ENCODE measurements at places on chromosomes 6 and 20.

GRCh38 chr6:137880746-137881521 lies 13.9 kb downstream of the TNFAIP3 start:
- no peak for DNase-seq

DNA sequence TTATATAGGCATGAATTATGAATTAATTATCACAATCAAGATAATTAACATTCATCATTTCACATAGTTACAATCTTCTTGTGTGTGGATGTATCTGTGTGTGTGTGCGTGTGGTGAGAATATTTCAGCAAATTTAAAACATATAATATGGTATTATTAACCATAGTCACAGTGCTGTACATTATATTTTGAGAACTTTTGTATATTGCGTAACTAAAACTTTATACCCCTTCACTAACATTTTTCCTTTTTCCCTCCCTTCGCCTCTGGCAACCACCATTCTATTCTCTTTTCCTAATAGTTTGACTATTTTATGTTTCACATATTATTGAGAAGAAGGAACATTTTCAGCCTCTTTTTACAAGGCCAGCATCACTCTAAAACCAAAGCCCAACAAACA lies 176.8 kb downstream of the HTR1B start:
- DNase-seq, result no peak

- no peak for DNase-seq
These were observed 29.5 kb downstream of the BFSP1 start for GRCh38 chr20:17501701-17502100.

DNA sequence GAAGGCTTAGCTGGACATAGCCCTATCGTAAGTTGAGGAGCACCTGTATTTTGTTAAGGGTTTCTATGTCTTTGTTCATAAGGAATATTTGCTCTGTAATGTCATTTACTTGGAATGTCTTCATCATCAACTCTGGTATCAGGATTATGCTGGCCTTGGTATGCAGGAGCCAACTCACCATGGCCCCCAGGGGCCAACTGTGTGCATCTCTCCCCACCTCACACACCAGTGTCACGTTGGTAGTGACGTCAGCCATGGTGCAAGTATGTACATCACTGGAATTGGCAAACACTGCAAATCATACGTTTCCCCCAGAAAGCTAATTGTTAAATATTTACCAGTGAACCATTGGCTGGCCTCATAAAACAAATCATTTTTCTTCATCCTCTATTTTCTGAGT lies 70.8 kb downstream of the YTHDF1 start:
- no peak for DNase-seq

- no peak for DNase-seq
These were observed 586 bp upstream of the HMGA1 start for GRCh38 chr6:34236131-34236442.

DNA sequence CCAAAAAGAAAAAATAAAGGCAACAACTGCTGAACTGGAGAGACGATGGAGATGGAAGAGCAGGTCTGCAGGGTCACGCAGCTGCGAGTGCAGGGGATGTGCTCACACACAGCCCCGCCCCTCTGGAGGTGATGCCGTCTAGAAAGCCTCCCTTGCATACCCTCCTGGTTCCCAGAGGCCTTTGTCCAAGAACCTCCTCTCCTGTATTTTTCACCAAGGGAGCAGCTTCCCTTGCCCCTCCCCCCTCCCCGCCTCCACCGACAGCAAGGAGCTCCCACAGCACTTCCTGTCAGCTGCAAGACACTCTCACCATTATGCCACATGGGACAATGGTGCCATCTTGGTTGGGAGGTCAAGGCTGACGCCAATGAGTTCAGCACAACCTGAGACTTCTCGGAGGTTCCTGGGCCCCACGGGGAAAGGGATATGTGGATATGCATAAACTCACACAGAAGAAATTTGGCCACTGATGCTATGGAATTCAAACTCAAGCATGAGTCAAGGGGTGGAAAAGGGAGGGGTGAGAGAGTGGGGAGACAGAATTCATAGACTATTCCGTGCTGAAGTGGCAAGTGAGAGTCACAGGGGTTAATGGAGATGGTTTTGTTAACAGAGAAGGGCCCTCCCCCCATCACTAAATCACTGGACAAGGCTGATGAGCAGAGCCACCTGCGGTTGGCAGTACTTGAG lies 132.9 kb downstream of the SCML4 start:
- DNase-seq, result no peak

DNA sequence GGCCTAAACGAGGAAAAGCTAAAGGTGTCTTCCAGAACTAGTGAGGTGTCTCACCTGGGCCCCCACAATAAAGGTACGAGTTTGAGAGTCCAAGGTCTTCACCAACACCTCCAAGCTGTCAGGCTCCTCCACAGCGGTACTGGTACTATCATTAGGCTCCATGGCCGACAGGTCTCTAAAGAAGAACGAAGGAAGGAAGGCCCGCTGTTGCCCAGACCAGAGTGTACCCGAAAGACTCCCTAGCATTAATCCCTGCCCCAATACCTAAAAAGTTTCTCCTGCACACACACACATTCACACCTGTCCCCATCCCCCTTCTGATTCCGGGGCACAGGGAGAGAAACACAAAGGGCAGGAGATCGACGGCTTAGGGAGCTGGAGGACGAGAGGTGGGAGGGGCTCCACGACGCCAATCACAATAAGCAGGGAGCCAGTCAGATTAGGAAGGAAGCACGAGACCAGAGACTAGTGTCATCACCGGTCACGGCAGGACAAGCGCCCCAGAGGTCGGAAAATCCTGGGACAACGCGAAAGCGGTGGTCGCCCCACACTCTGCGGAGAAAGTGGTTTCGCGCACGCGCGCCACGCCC lies 764 bp downstream of the BAG6 start:
- DNase-seq, result peak; percentile 80

DNA sequence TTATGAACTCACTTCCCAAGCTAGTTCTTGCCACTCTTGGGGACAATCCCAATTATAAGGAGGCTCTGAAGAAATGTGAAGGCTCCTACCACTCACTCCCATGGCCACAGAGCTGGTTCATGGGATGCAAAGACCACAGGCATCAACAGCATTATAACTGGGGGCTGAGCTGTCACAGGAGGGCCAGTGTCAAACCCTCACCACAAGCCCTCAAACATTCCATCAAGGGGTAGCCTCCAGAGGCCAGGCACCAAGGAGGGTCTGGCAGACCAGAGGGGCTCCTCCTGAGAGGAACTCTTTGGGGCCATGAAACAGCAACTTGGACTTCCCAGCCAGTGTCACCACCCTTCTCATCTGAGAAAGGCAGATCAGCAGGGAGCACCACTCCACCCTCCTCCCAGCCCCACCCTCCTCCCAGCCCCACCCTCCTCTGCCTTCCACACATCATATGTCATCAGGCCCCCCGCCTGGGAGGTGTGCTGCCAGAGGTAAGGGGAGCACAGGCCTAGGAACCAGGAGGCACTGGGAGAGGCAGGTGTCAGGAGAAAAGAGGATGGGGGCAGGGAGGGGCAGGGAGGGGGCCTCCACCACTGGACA lies 1.2 kb upstream of the TSPO2 start:
- no peak for DNase-seq

DNA sequence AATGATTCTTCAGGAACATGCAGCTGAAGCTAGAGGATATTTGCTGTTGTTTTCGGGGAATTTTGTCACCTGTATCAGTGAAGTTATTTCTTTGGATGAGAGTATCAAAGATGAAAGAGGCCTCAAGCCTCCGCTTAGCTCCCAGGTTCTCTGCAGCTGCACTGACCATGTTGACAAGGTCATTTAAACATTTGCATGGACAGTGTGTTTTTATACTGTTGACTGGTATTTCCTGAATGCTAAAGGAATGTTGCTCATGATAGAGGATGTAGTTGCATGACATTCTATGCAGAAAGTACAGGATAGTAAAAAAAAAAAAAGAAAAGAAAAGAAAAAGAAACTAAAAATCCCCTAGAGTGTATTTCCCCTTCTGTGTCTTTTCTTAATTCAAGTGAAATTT lies 165.6 kb upstream of the LAMP5 start:
- no peak for DNase-seq

DNA sequence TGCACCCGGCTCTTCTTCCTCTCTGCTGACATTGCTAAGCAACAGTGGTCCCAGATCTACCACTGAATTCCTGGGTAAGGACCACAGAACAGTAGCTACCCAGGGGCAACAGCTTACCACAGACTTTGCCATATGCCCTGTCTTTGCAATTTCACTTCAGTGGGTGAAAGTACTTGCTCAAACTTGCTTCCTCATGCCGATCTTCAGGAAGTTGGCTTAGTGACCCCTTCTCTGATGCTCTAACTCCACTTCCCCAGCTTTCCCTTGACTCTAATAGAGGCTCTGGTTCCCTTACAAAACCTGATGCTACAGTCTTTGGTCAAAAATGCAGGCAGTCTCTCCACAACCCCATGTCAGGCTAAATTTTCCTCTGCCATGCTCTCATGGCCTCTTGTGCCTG lies 3.3 kb upstream of the TAAR5 start:
- no peak for DNase-seq

GRCh38 chr6:88047510-88048150 lies at the start of gene SPACA1:
TSS of gene SPACA1 (plus strand) at chr6:88047841. CDS start at chr6:88047906, 65 bp downstream.
- DNase-seq, result no peak

GRCh38 chr6:118895261-118895560 lies 1.3 kb downstream of the ASF1A start:
- no peak for DNase-seq

DNA sequence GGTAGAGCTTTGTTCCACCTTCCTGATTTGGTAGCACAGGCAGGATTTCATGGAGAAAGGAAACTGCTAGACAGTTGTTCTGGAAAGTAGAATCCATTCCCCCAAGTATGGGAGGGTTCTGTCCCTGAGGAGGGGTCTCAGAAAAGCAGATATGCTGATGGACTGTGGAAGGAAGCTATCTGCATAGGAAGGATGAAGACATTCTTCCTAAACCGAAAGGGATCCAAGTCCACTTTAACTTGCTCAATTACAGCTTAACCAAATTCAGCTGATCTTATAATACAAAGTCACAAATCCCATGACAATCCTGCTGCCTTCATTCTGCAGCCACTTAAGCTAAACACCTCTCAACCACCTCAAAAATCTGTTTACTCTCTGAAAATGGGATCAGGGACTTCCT lies 2.6 kb downstream of the MAN1A1 start:
- DNase-seq, result no peak

DNA sequence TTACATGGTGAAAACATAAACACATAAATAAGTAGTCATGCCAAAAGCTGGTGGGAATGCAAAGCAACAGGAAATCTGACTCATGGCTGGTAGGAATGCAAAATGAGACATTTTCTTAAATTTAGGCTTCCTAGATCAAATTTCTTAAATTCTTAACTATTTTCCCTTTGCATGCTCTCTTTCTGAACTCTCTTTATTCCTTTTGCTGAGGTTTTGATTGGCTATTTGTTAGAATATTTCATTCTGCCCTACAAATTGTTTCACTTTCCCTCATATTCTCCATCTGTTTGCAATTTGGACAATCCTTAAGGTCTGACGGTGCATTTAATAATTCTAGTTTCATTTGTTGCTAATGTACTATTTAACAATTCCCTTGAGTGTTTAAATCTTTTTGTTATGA lies 437.5 kb upstream of the RGS17 start:
- DNase-seq, result no peak

- no peak for DNase-seq
These were observed 121.9 kb upstream of the SULF2 start for GRCh38 chr20:47907031-47907675.

- no peak for DNase-seq
These were observed 56.6 kb upstream of the RREB1 start for GRCh38 chr6:7050872-7051779.

- no peak for DNase-seq
These were observed 3.8 kb downstream of the PDRG1 start for GRCh38 chr20:31948008-31948407.

DNA sequence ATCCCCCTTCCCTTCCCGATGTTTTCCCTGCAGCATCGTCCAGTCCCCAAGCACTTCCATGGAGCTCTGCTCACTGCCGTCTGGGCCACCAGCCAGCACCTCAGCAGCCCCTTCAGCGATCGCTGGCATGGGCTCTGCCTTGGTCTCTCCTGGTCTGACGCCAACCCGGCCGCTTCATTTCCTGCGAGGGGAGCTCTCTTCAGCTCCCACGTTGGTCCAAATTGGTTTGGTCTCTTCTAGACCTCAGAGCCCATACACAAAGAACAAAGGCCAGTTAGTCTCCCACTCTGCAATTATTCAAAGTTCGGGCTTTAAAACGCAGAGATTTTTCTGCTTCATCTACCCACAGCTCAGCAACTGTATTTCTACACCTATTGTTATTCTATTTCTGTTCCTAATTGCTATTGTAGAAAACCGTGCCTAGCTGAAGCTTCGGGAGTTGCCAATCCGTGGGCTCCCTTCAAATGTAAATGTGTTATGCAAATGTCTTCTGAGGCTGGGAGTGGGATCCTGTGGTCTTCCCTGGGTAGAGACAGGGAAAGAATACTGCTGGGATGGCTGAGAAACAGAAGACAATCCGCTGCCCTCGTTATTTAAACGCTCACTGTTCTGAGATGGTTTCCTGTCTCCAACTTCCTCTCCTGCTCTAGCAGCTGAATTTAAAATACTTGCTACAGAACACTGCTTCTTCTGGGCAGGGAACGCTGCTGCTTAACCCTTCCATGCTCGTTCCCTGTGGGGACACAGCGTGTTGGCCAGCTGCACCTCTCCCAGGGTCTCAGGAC lies 154.2 kb upstream of the QKI start:
- no peak for DNase-seq

DNA sequence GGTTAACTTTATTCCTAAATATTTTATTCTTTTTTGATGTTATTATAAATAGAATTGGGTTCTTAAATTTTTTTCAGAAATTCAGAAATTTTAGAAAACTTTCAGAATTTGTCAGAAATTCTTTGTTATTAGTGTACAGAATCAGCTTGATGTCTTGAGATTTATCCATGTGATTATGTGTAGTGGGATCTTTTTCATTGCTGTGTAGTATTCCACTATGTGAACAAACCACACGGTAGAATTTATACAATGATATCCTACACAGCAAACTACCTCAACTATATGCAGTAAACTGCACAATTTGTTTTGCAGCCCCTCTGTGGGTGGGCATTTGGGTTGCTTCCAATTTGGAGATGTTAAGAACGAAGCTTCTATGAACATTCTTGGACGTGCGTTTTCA lies 43.9 kb downstream of the PACSIN1 start:
- DNase-seq, result no peak

DNA sequence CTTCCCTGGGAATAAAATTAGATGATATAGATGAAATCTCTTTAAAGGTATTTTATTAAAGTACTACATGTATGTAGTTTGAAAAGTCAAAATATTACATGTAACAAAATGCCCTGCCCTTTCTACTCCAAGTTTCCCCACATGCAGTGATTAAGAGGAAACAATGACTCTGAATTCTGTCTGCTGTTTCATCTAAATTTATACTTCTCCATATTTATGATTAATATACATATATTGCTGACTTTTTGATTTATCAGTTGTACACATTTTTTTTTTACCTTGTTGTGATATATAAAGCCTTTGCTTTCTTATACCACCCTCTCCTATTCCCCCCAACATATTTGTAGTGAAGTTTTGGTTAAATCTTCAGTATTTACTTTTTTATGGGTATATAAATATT lies 127.9 kb downstream of the ZFAND3 start:
- no peak for DNase-seq

- DNase-seq, result no peak
These were observed 919.6 kb upstream of the MAP3K7 start for GRCh38 chr6:91506509-91506908.
